ENCODE measurements at places on chromosomes 5 and 9. TPM values are rescaled to one million over a fixed set of nuclear protein-coding genes. Genes with fewer than 3 reads are reported as not detected.

DNA sequence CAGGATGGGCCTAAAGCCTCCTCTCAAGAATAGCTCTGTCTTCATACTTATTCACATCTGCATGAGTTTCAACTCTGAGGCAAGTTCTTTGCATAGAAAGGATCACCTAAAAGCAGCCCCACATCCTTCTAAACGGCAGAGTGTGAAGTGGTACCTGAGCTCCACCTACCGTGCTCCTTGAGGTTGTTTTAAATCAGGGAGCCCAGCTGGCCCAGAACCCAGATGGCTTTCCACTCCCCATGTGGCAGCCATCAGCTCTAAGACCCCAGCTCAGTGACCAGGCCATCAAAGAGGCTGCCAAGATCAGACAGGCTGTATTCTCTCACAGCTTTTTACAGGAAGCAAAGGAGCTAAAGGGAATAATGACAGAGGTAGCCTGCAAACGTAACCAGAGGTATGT, 299.3 kb downstream of the RASEF start:
- H3K4me1 ChIP-seq = no peaks in the 10 kb centered on the region
- H3K4me3 ChIP-seq = no peak overlapping the region
- no peak overlapping the region for H3K27ac ChIP-seq

- peaks cover 15% of the 10 kb centered on the region for H3K27me3 ChIP-seq
- H3K27ac ChIP-seq = no peak overlapping the region
- no peaks in the 10 kb centered on the region for H3K36me3 ChIP-seq
- DNase-seq = peak; percentile 21
- peaks cover 9% of the 10 kb centered on the region for H3K4me1 ChIP-seq
Observed at GRCh38 chr5:173204185-173204979, 30.6 kb downstream of the NKX2-5 start.

DNA sequence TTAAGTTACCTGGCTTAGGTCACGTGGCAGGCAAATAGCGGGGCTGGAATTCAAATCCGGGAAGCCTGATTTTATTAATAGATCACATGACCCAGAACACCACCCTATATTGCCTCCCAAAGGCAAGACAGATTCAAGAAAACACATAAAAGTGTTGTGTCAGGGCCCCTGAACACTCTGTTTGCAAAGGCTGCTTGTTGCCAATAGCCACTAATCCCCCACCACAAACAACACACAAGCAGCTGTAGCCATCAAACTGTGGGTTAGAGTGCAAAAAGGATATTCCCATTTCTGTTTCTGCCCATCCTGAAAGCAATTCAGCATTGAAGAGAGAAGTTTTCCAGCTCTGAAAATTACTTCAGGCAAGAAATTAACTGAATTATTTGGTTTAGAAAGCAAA, 358.9 kb upstream of the RFX3 start:
- H3K4me1 ChIP-seq = no peaks in the 10 kb centered on the region
- no peaks in the 10 kb centered on the region for H3K27me3 ChIP-seq
- DNase-seq = no peak
- H3K36me3 ChIP-seq = no peaks in the 10 kb centered on the region

- H3K27me3 ChIP-seq = no peaks in the 10 kb centered on the region
- H3K4me3 ChIP-seq = no peak overlapping the region
- H3K27ac ChIP-seq = no peak overlapping the region
- no peaks in the 10 kb centered on the region for H3K36me3 ChIP-seq
- DNase-seq = no peak
Observed at GRCh38 chr5:143001764-143002351, 231.7 kb downstream of the ARHGAP26 start.

CTXN3 gene
- total RNA-seq = not detected

DNA sequence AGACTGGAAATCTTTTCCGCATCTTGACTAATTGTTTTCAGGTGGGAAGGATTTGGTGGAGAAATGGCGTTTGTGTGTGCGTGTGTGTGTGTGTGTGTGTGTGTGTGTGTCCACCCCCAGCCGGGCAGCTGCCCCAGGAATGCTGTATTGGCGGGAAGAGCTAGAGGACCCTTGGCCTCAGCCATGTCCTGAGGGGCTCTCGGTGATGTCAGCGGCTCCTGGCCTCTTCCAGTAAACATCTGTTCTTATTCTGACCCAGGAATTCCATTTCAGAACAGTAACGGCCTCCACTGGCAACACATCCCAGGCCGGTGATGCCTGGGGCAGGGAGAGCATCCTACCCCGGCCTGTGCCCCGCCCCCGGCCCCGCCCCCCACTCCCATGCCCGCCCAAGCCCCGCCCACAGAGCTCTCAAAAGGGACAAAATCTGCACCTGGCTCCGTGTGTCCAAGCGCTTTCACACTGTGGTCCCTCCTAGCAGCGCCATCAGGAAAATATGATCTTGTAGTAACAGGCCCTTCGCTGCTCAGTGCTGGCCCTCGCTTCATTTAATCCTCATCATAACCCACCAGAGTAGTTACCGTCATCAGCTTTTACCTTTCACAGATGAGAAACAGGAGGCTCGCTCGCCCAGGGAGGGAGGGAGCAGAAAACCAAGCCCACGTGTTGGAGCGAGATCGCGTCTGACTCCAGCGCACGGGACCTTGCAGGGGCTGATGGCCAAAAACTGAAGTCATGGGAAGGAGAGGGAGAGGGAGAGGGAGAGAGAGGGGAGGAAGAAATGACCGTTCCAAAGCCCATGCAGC, 18.9 kb downstream of the ADAMTS2 start:
- H3K27me3 ChIP-seq = no peaks in the 10 kb centered on the region
- no peak overlapping the region for H3K27ac ChIP-seq
- DNase-seq = no peak
- no peaks in the 10 kb centered on the region for H3K4me1 ChIP-seq
- no peak overlapping the region for H3K4me3 ChIP-seq

- H3K27me3 ChIP-seq = no peaks in the 10 kb centered on the region
- H3K4me1 ChIP-seq = no peaks in the 10 kb centered on the region
- no peaks in the 10 kb centered on the region for H3K36me3 ChIP-seq
Observed at GRCh38 chr9:1647776-1648175, 367.4 kb upstream of the SMARCA2 start.

DNA sequence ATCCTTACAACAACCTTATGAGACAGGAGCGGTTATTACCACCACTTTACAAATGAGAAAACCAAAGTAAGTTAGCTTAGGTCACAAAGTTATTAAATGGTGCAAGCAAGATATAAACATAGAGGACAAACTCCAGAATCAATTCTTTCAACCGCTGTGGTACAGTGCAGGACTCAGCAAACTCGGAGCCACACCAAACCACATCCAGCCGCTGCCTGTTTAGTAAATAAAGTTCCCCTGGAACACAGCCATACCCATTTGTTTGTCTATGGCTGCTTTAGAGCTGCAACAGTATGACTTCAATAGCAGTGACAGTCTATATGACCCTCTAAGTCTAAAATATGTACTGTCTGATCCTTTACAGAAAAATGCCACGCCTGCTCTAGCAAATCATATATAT, 1567.2 kb upstream of the WWC1 start:
- H3K4me1 ChIP-seq = no peaks in the 10 kb centered on the region
- no peaks in the 10 kb centered on the region for H3K27me3 ChIP-seq
- no peak for DNase-seq
- no peaks in the 10 kb centered on the region for H3K36me3 ChIP-seq
- H3K4me3 ChIP-seq = no peak overlapping the region

CKS2 gene
- total RNA-seq = 242 TPM

DNA sequence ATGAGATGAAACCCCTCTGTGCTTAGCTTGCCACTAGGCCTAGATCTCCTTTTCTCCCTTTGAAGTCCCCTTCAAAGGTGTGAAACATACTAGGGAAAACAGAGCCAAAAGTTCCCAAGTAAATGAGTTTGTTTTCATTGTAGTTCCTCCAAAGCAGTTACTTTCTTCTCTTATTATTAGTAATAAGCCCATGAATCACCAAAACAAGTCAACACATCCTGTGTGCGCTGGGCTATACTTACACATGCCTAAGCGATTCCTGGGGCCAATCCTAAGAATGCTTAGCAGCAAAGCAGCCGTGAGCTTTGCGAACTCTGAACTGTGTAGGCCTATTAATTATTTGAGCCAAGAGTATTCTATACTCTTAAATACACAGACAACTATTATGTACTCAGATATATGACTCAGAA, 7.6 kb downstream of the ENC1 start:
- no peaks in the 10 kb centered on the region for H3K27me3 ChIP-seq
- H3K27ac ChIP-seq = peak overlapping the region; percentile 86
- H3K36me3 ChIP-seq = peaks cover 21% of the 10 kb centered on the region
- peaks cover 61% of the 10 kb centered on the region for H3K4me1 ChIP-seq
- DNase-seq = peak; percentile 57

KIF4B gene
- 0.12 TPM for total RNA-seq

DNA sequence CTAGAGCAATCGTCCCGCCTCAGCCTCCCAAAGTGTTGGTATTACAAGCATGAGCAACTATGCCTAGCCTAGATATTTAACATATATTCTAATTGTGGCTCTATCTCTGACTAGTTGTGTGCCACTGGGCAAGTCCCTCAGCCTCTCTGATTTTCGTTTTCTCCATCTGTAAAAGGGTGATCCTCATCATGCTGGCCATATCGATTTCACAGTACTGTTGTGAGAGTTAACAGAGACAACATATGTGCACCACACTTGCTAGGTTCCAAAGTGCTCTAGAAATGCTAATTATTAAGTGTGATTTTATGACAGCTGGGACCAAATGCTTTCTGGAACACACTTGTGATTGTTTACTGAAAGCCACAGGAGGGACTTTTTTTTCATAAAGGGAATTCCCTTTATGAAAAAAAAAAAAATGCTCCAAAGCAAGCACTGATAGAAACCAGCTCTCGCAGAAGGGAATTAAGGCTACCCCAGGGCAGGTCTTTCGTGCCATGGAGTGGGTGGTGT, 78.5 kb upstream of the EPB41L4B start:
- H3K4me1 ChIP-seq = no peaks in the 10 kb centered on the region
- DNase-seq = no peak
- H3K4me3 ChIP-seq = no peak overlapping the region
- H3K36me3 ChIP-seq = peaks cover 10% of the 10 kb centered on the region
- no peak overlapping the region for H3K27ac ChIP-seq

GRCh38 chr9:116452634-116453033, 234.5 kb upstream of the TRIM32 start:
- H3K4me1 ChIP-seq = no peaks in the 10 kb centered on the region
- no peak for DNase-seq
- H3K4me3 ChIP-seq = no peak overlapping the region
- H3K36me3 ChIP-seq = no peaks in the 10 kb centered on the region
- H3K27ac ChIP-seq = no peak overlapping the region

DNA sequence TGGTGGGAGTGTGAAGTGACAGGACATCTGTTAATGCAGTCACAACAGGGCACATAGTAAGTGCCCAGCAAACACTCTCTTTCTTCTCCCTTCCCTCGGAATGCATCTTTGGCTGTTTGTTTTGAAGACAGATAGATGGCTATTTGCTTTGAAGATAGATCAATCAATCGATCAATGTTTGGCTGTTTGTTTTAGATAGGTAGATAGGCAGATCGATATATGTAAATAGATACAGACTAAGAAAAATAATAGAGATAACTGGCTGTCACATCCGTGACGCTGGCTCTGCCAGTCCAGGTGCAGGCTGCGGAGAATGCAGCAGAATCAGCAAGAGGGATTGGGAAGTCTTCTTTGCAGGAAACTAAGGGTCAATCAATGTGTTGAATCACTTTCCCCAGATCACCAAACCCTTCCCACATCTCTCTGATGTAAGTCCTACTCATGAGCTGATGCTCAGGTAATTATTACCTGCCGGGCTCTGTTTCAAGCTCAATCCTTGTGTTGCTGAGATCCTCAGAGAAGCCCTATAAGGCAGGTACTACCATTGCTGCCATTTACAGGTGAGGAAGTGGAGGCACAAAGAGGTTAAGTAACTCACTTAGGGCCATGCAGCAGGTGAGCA, 60.8 kb downstream of the ERGIC1 start:
- no peak for DNase-seq
- no peaks in the 10 kb centered on the region for H3K27me3 ChIP-seq
- H3K4me3 ChIP-seq = no peak overlapping the region
- H3K27ac ChIP-seq = no peak overlapping the region
- no peaks in the 10 kb centered on the region for H3K36me3 ChIP-seq

KCNV2 gene
- not detected for total RNA-seq

- no peak for DNase-seq
- H3K36me3 ChIP-seq = no peaks in the 10 kb centered on the region
- no peaks in the 10 kb centered on the region for H3K27me3 ChIP-seq
Observed at GRCh38 chr9:93012963-93013855, 45.3 kb upstream of the SUSD3 start.

BHMT gene
- 0.44 TPM for total RNA-seq

DNA sequence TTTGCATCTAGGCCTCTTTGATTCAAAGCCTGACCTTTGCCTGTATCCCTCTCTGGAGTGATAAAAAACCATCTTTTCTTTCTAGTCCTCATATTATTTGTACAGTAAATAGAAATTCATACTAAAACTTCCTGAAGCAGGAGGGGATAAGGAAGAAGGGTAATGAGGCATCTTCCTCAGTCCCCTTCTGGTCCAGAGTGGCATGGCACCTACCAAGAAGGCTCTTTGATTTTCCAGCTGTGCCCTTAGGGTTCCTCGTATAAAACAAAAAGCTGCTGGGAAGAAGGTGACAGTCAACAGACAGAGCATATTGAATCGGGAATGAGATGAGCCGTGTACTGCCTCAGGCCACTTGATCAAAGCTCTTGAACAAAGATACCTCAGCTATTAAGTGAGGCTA, 71.9 kb upstream of the SPDL1 start:
- no peak overlapping the region for H3K27ac ChIP-seq
- no peak for DNase-seq
- H3K4me1 ChIP-seq = no peaks in the 10 kb centered on the region
- H3K36me3 ChIP-seq = no peaks in the 10 kb centered on the region
- H3K27me3 ChIP-seq = peaks cover 10% of the 10 kb centered on the region
- no peak overlapping the region for H3K4me3 ChIP-seq

WDR31 gene
- total RNA-seq = 5.9 TPM

GRCh38 chr5:132422720-132423437, 53.4 kb downstream of the SLC22A5 start:
- no peak overlapping the region for H3K4me3 ChIP-seq
- no peaks in the 10 kb centered on the region for H3K36me3 ChIP-seq
- no peak overlapping the region for H3K27ac ChIP-seq
- H3K27me3 ChIP-seq = no peaks in the 10 kb centered on the region
- no peak for DNase-seq

GRCh38 chr5:179991106-179991505, 80.5 kb downstream of the RNF130 start:
- H3K4me1 ChIP-seq = no peaks in the 10 kb centered on the region
- no peaks in the 10 kb centered on the region for H3K27me3 ChIP-seq
- H3K27ac ChIP-seq = no peak overlapping the region
- no peak for DNase-seq
- H3K4me3 ChIP-seq = no peak overlapping the region

- H3K27me3 ChIP-seq = no peaks in the 10 kb centered on the region
- no peak for DNase-seq
- no peak overlapping the region for H3K4me3 ChIP-seq
- no peaks in the 10 kb centered on the region for H3K4me1 ChIP-seq
- no peak overlapping the region for H3K27ac ChIP-seq
Observed at GRCh38 chr9:81777482-81777881, 88.1 kb upstream of the TLE1 start.

DNA sequence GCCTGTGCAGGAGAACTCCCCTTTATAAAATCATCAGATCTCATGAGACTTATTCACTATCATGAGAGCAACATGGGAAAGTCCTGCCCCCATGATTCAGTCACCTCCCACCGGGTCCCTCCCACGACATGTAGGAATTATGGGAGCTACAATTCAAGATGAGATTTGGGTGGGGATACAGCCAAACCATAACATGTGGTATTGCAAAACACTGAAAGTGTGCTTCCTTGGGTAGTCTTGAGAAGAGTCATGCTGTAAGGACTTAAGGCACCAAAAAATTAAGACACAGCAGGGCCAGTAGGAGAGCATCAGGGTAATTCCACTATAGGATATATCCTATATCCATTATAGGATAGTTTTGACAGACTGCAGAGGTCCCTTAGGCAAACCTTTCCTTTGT, 29.4 kb upstream of the GDNF start:
- H3K4me3 ChIP-seq = no peak overlapping the region
- no peak for DNase-seq
- no peaks in the 10 kb centered on the region for H3K36me3 ChIP-seq
- no peak overlapping the region for H3K27ac ChIP-seq
- no peaks in the 10 kb centered on the region for H3K4me1 ChIP-seq

CA9 gene
- total RNA-seq = 8.5 TPM

Measured in HCT116 (cell line).